ENCODE measurements at places on chromosomes 4 and X. TPM values are rescaled to one million over a fixed set of nuclear protein-coding genes. Genes with fewer than 3 reads are reported as not detected.

The CT55 gene
- not detected for total RNA-seq

The ZNF157 gene
- total RNA-seq: not detected

The CFAP99 gene
- 0.71 TPM for total RNA-seq

The CENPVL1 gene
- total RNA-seq: not detected

The MGARP gene
- 0.25 TPM for total RNA-seq

The APELA gene
- total RNA-seq: 0.12 TPM

Measured in pancreas (tissue), 10 donors.